ENCODE measurements at places on chromosomes 3 and 15.
A peak's percentile ranks its signal among the peaks of the same experiment; 100 is the strongest.

GRCh38 chr3:16515885-16516420 is 2.5 kb upstream of the RFTN1 start:
- DNase-seq = no peak

- no peak for DNase-seq
Observed at GRCh38 chr3:138578141-138578540, 15.9 kb downstream of the CEP70 start.

GRCh38 chr15:59298225-59298853 is 74.3 kb downstream of the MYO1E start:
- no peak for DNase-seq

- no peak for DNase-seq
Observed at GRCh38 chr3:24838533-24838932, 343.9 kb upstream of the THRB start.

- DNase-seq = no peak
Observed at GRCh38 chr15:67907184-67907723, 67.4 kb upstream of the RNU6-1 start.

GRCh38 chr3:194617827-194618226 is 15.4 kb downstream of the TMEM44 start:
- no peak for DNase-seq

GRCh38 chr15:31511707-31512310 is 185.2 kb downstream of the KLF13 start:
- DNase-seq = no peak

- no peak for DNase-seq
Observed at GRCh38 chr3:151218136-151218535, 15.1 kb upstream of the GPR171 start.

- no peak for DNase-seq
Observed at GRCh38 chr3:52385157-52385556, 59.7 kb downstream of the SEMA3G start.

DNA sequence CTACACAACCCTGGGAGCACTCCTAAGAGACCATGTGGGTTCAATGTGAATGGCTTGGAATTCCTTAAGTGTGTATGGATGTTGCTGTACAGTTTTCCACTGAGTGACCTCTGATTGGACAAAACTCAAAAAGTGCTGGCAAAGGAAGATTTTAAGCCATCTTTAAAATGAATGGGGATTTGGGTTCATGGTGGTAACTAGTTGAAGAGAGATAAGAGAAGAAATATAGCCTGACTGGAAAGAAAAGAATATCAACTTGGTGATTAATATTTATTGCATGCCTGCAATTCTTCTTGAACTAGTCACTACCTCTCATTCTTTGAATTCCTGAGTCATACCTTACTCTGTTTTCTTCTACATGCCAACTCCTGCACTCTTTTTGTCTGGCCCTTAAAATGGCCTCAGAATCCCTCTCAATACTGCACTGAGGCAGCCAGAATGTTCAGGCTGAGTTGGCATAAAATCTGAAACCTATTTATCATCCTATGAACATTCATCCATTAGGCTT is 124.7 kb downstream of the RPL22L1 start:
- no peak for DNase-seq

GRCh38 chr3:66620296-66620695 is 119.5 kb upstream of the LRIG1 start:
- no peak for DNase-seq

GRCh38 chr3:46470831-46471230 is 6.1 kb upstream of the LTF start:
- no peak for DNase-seq

DNA sequence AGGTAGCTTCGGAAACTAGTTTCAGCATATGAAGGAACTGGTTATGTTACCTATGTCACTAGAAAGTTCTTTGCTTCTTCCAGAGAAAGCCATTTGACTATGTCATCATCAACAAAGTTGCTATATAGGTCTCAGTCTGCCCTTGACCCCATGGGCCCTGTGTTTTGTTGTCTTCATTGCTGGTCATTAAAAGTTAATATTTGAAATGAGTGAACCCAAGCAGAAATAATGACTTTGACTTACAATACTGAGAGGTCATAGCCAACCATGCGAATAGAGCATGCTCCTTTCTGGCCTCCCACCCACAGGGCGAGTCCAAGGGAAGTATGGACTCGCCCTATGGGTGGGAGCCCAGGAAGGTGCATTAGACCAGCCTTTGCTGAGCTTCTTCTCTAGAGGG is 40.9 kb downstream of the APH1B start:
- no peak for DNase-seq

DNA sequence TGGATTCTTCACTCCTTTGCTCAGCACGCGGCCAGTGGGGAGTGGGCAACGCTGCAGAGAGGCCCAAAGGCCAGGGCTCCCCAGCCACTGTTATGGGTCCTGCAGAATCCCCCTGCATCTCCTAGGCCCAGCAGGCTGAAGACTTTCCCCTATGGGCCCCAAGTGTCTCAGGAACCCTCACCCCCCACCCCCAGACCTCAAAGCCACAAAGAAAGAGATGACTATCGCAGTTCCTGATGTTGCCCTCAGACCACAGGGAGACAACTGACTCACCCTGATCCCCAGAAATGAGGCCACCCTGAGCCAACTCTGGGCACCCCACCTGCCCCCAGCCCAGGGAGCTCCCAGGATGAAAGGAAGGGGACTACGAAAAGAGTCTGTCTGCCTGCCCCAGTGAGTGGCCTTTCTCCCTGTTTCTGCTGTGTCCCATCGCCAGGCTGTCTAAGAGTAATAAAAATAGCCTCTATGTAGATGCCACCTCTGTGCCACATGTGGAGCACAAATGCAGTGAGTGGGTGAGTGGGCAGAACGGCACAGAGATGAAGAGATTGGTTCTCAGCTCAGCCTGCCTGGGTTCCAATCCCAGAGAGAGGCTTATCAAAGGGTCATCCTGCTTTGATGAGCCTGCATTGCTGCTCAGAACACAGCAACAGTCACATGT is 283.0 kb downstream of the UACA start:
- DNase-seq = no peak

DNA sequence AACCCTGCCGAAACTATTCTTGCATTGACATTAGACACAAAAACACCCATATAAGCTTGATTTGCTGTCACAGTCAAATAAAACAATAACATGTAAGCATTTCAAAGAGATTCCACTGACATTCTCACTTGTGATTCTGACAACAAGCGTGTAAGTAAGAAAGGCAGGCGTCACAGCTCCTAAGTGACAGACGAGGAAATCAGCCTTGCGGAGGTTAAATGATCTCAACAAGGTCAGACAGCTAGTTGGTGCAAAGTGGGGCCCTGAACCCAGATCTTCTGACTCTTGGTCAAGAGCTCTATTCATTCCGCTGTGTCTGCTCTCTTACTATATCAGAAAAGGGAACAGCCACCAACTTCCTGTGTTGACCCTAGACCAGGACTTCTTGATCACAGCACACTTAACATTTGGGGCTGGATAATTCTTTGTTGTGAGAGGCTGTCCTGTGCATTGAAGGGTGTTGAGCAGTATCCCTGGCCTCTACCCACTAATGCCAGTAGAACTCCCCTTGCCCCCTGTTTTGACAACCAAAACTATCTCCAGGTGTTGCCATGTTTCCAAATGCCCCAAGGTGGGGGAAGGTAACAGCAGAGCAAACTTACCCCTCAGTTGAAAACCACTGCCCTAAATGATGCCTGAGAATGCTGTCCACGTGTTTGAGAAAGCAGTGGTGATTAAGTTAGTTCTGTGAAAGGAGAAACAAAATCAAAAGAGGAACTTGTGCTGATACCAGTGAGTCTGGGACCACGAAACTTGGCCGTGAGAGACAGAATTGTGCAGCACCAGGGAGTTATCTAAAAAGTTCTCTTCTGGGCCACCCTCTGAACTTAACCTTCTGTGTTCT is 86.1 kb downstream of the LIPC start:
- DNase-seq = no peak

- no peak for DNase-seq
Observed at GRCh38 chr3:32757618-32758374, 60.0 kb upstream of the TRIM71 start.

GRCh38 chr3:40369716-40370115 is 17.3 kb upstream of the ENTPD3 start:
- no peak for DNase-seq

DNA sequence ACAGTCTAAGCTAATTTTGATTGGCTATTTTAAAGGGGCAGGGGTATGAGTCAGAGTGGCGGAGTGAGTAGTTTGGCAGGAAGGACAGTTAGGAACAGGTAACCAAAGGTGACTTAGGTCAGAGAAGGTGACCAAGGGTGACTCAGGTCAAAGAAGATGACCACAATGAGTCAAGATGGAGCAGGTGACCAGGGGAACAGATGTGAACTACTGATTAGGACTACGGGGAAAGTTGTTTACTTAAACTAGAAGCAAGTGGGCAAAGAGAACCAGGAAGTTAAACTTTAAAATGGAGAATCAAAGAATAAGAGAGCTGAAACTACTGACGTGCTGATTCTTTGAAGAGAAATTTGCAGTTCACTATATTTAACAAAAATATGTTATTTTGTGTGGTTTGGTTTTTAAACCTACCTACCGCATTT is 14.1 kb upstream of the CA12 start:
- no peak for DNase-seq

GRCh38 chr15:88909956-88910831 is 3.0 kb downstream of the MFGE8 start:
- DNase-seq = peak; percentile 66

- DNase-seq = no peak
Observed at GRCh38 chr3:66376568-66376967, 124.3 kb downstream of the LRIG1 start.

DNA sequence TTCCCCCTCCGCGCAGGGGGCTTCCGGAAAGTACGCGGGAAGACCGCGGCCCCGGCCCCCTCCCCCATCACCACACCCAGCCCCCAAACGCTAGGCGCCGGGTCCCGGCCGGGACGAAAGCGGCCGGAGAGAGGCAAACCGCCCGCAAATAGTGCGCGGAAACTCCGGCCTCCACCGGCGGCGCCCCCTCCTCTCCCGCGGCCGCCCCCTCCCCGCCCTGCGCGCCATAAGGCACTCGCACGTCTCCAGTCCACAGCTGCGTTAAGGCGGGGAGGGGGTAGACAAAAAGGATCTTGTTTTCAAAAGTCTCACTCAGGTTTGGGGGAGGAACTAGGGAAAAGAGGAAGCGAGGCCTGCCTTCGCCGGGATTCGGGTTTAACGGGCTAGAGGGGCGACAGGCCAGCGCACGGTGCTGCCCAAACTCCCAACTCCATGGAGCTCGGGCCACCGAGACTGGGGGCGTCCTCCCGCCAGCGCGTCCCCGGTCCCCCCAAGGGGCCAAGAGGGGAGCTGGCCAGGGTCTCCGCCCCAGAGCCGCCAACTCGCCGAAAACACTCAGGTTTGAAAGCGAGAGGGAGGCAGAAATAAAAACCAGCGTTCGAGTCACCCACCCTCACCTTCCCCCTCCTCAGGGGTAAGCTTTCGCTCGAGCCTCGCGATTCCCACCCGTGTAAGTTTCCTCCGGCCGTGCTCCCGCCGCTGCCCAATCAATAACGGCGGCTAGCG is 1.8 kb downstream of the ANP32A start:
- DNase-seq = peak; percentile 53

GRCh38 chr3:60013241-60013640 is 963.4 kb upstream of the CFAP20DC start:
- DNase-seq = no peak

DNA sequence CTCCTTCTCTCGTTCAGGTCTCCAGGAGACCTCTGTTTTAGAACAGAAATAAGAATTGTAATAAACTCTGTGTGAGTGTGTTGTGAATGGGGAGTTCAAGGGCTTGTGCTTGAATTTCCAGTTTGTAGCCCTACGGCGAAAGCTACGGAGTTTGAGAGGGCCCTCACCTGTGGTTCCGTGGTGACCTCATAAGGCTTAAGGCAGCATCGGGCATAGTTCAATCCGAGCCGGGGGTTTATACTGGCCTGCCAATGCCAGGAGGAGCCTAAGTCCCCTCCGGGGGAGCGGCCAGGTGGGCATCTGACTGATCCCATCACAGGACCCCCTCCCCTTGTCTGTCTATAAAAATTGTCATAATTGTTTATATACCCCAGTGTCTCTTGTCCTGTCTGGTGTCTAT is 43.7 kb downstream of the ZBTB11 start:
- DNase-seq = no peak

DNA sequence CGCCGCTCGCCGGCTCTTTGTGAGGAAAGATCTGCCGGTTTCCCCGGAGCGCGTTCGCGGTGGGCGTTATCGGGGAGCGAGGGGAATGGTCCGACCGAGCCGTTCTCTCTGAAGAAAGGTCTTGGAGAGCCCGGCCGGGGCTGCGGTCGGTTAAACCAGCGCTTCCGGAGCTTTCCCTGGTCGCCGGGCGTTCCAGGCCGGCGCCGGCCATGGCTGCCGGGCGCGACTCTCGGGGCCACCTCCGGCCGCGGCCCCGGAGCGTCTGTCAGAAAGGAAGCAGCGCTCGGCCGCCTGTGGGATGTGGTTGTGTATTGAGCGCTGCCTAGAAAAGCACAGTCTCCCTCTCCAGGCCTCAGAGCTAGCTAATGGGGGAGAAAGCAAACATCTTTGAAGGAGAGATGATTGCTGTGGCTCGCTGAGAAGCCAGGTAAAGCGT is 731 bp downstream of the FYTTD1 start:
- peak; percentile 70 for DNase-seq

GRCh38 chr15:41284427-41285177 is 47.8 kb downstream of the OIP5 start:
- DNase-seq = no peak

GRCh38 chr3:137807998-137808397 is 43.9 kb downstream of the SOX14 start:
- DNase-seq = no peak

DNA sequence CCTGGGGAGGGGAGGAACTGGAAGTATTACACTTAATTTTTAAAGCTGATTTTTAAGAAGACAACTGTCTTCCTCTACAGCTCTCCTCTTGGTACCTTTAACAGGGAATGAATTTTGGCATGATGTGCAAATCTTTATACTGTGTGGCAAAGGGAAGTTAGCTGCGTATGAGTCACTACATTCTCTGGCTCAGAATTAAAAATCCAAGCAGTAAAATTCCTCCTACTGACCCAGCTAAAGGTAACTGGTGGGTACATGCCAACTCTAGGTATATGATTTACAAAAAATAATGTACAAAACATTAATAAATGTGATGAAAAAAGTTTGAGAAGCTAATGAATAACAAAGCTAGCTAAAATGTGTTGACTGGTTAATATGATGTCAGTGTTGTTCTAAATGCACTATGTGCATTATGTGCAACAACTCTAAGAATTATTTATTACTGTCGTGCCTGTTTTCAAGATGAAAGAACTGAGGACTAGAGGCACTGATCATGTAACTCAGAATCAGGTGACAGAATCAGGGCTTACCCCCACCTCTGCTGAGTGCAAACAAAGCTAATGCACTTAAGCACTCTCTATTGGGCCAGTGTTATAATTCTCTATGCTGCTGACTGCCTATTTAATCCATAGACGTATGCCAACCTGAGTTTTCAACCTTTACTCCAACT is 194.7 kb upstream of the CADPS start:
- DNase-seq = no peak

DNA sequence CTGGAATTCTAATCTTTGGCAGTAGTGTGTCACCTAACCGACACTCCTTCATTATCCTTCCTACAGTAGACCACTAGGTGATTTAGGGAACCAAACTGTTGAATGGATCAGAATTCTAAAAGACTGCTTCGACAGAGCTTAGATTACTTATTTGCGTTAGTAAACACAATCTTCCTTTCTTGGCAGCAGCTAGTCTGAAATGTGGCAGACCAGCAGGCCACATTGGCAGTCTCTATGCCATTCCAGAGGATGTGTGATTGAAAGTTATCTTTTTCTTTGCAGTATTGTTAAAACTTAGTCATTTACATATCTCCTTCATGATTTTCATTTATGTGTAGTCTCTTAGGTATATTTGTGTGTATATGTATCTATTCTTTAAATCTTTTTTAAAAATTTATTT is 23.6 kb downstream of the MBNL1 start:
- DNase-seq = no peak

- DNase-seq = no peak
Observed at GRCh38 chr15:80736560-80736959, 41.5 kb downstream of the ABHD17C start.

Measured in psoas muscle (tissue), 8 donors.